Activated CD8-positive, alpha-beta memory T cell treated with anti-CD3 and anti-CD28 coated beads for 1 hour (primary cell): ENCODE measurements at places on chromosomes 5 and 9.

DNA sequence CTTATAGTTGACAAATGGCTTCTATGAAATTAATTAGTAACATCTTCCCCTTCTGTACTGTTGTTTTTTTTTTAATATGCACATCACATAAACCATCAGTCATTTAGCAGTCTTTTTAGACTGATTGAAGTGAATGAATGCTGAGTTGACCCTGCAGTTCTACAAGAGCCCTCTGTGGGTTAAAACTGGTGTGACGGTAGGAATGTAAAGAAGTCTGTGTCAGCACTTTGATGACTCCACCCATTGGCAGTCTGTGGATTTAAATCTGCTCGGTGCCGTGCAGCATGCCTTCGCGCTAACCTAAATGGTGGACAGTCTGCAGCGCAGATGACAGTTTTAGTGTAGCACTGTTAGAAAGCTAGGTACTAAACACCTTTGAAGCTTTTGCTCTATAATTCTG lies 3.1 kb downstream of the GTF3C4 start:
- no peak for DNase-seq

GRCh38 chr5:83034528-83035207 lies 42.5 kb downstream of the TMEM167A start:
- no peak for DNase-seq

- DNase-seq, result no peak
These were observed 78.4 kb downstream of the EBF1 start for GRCh38 chr5:159021136-159021900.

DNA sequence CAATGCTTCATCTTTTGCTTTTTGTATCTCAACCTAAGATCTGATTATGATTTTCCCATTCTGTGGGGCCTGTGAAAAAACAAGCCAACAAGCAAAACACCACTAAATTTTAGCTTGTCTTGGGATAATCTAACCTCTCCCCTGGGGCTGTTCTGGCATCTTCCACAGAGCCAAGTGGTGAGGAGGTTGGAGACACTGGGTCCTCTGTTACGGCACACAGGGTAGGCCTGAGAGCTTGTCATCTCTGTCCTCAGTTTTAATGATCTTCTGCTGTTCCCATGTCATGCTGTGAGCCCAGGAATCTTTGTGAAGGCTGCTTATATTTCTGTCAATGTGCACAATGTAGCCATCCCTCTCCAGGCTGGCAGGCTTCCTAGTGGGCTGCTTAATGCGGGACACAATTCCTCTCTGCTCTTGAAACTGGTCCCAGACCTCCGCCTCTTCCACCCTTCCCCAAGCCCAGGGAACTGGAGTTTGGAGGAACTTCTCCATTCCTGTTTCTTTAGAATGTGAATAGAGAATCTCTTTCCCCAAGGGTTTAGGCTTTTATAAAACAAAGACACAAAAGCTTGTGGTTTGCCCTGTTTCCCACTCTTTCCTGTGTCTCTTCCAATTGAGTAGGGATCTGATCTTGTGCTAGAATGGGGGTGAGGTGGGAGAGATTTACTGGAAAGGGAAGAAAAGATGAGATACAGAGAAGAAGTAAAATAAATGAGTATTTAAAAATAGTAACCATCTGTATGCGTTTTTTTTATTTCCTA lies 30.9 kb upstream of the SEMA6A start:
- DNase-seq, result no peak

DNA sequence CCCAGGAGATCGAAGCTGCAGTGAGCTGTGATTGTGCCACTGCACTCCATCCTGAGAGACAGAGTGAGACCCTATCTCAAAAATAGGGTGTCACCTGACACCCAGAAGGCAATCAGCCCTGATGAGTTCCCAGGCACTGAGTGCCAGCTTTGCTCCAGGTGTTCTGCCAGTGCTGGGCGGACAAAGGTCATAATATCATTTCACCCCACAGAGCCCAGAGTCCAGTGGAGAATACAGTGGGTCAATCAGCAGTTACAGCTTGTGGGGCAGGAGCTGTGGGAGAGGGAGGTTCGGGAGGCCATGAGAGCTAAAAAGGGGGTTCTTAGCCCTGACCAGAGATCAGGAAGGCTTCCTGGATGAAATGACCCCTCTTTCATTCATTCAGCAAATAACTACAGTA lies 24.4 kb upstream of the SH3RF2 start:
- DNase-seq, result no peak

DNA sequence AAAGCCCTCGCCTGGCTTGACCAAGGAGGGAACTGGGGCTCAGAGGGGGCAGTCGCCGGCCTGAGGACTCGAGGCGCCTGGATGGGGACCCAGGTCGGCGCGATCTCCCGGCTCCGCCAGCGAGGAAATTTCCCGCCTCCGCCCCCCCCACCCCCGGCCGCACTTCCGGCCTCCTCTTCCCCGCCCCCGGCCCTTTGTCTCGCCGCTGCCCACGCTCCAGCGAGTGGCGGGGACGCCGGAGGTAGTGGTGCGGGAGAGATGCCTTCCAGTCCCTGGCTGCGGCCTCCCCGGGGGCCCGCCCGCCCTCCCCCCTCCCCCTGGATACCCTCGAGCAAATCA lies 448 bp upstream of the GPRIN1 start:
- no peak for DNase-seq

DNA sequence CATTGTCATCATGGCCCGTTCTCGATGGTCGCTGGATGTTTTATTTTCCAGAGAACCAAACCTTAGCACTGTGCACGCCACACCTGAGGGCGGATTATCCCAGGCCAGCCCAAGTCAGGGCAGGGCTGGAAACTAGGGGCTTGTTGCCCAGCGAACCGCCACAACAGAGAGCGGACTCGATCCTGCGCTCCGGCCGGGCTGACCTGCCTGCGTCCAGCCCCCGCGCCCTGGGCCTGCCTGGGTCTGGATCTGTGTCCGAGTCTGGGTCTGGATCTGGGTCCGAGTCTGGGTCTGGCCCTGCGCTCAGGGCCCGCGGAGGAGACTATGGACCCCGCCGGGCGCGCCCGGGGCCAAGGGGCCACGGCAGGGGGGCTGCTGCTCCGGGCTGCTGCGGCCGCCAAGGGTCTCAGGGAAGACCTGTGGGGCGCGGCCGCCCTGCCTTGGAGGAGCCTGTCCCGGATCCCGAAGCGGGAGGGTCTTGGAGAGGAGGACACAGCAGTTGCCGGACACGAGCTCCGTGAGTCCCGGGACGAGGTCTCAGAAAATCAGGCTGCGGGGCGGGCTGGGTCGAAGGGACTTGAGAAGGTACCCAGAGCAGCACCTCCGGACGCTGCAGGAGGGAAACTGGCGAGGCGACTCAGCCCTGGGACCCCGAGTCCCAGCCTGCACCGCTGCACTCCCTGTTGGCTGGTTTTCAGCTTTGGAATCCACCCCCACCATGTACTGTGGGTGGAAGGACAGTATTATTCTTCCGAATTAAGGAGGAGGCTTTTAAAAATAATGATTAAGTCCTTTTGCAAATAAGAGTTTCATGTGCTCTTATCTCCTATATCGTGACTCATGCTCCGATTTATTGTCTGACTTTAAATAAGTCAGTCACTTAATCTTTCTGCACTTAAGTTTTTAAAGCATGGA lies at the start of gene ANKDD1B:
ANKDD1B (plus strand) TSS at position 143 of the 915 bp plus-strand sequence; CDS start at position 325, 182 bp downstream.
- no peak for DNase-seq

DNA sequence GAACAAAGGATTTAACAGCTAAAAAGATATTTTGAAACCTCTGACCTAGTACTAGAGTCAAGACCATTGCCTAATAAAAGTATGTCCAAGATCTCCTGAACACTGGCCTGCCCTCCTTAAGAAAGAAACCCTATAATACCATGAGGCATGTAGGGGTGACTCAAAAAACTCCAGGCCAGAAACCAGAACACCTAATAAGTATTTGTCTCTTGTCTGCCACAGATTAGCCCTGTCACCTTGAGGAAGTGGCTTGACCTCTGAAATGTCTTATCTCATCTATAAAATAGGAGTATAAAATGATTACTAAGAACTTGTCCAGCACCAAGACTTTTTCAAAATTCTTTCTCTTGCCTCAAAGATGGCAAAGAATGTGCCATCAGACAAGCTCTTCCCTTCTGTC lies 125.5 kb upstream of the RASGRF2 start:
- no peak for DNase-seq
